ENCODE measurements at places on chromosomes 12 and 14.

DNA sequence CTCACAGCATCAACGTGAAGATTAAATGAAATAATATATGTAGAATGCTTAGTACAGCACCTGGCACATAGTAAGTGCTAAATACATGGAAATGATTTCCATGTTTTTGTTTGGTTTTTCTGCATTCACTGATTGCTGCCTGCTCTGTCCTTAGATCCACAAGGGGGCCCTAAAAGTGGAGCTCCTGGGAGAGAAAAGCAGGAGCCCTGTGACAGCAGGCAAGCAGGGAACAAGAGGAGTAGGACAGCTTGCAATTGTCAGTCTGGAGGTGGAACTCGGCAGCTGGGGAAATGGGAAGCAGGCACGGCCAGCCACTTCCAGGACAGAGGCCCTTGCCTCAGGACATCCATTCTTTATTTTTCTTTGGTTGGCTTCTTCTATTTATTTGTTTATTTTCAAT, 292.9 kb downstream of the BMP4 start:
- DNase-seq, result no peak

- DNase-seq, result peak; percentile 55
Observed at GRCh38 chr12:96456265-96456974, 33.0 kb upstream of the CFAP54 start.

DNA sequence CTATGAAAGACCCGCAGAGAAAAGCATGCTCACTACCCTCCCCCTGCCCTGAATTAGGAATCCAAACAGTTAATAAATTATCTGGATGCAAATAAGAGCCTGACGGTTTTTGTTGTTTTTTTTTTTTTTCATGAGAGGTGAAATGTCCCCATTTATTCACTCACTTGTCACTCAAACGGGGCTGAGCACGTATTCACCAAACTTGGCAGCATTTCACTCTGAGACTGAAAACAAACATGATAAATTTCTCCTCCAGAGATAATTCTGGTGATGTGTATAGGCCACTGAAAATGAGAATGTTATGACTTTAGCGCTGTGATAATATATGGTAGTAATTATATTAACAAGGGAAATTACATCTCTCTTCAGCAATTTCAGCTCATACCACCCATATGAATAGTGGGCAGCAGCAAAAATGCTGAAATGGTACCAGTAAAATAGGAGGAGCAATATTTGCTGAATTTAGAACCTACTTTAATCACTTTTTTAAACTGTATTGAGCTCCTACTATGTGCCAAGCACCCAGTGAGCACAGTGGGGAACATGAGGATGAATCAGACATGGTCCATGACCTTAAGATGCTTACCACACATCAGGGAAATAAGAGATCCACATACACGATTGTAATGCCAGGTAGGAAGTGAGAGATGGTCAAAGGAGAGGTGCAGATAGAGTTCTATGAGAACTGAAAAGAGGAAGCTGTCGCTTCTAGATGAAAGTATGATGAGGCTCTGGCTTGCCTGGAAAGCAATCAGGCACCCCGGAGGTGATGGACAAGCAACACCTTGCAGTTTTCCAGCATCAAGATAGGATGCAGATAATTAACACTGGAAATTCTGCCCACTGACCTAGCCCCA, 286.5 kb upstream of the TMPO start:
- no peak for DNase-seq

DNA sequence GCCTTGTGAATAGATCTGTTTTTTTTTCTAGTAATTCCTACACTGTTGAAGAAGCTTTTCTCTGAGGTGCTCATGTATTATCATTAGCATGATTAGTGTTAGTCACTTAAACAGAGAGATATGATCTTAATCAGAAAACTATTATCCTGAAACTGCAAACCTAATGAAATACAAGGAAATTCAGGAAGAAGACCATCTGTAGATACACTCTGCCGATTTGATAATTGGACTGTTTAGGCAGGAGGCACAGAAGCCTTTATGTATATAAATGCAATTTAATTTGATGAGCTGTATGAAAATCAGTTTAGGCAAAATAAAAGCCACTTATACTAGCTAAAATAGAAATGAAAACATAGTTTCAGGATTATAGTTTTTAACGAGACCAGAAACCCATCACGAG, 23.3 kb downstream of the PDZRN4 start:
- DNase-seq, result no peak

GRCh38 chr12:70321191-70321590, 44.9 kb upstream of the KCNMB4 start:
- no peak for DNase-seq

GRCh38 chr14:47447076-47447475, 228.3 kb downstream of the MDGA2 start:
- no peak for DNase-seq

GRCh38 chr14:79177106-79177505, 1006.9 kb downstream of the NRXN3 start:
- DNase-seq, result no peak

DNA sequence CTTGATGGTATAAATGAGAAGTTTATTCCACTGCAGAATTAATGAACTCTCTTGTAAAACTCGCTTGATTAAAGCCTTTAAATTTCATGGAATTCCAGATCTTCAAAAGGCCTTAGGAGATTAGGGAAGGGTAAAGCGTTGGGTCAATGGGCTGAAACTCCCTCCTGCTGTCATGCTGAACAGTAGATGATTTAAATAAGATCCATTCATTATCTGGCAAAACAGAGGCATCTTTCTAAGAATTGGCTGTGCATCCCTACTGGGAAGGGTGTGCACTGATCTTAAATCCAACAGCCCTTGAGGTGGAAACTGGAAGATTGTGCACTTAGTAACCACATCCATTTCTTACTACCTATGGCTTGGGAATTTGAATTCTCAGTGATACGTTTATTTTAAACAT, 56.0 kb downstream of the PLCZ1 start:
- DNase-seq, result no peak

GRCh38 chr14:34562776-34563150, 23.3 kb upstream of the EAPP start:
- DNase-seq, result no peak

- DNase-seq, result no peak
Observed at GRCh38 chr14:36217732-36218131, 41.2 kb upstream of the PTCSC3 start.

- DNase-seq, result no peak
Observed at GRCh38 chr12:91290354-91290753, 107.7 kb upstream of the DCN start.

DNA sequence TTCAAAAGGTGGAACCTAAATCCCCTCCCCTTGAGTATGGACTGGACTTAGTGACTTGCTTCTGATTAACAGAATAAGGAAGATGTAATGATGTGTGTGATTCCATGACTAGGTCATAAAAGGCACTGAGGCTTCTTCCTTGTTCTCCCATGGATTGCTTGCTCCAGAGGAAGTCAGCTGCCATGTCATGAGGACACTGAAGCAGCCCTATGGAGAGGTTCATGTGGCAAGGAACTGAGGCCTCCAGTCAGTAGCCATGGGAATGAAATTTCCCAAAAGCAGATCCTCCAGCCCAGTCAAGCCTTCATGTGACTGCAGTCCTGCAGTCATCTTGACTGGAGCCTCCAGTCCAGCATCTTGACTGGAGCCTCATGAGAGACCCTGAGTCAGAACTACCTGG, 10.7 kb downstream of the TMBIM4 start:
- DNase-seq, result no peak

DNA sequence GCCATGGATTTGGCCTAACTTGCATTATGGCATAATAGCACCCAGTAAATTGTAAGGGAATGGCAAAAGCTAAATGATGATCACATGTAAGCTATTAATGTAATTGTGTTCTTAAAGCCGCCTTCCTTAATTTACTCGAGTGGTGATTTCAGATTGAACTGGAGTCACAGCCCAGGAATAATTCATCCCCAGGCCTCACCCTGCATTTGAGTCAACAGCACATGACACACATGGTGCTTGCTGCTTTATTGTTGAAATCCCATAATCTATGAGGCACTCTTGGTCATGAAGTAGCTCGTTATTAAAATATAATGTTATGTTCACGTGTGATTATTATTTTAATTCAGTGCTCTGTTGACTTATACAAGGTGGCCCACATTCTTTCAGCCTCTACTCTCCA, 547.5 kb downstream of the VRK1 start:
- no peak for DNase-seq

DNA sequence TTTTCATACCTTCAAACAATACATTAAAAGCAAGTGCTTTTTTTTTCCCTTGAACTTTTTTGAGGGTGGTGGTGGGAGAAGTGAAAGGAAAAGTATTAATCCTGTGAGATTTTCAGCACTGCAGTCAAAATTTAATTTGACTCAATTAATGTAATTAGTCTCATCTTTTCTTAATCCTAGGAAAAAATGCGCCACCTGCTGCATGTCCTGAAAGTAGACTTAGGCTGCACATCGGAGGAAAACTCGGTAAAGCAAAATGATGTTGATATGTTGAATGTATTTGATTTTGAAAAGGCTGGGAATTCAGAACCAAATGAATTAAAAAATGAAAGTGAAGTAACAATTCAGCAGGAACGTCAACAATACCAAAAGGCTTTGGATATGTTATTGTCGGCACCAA, 52.2 kb downstream of the SPATA7 start:
- DNase-seq, result no peak

DNA sequence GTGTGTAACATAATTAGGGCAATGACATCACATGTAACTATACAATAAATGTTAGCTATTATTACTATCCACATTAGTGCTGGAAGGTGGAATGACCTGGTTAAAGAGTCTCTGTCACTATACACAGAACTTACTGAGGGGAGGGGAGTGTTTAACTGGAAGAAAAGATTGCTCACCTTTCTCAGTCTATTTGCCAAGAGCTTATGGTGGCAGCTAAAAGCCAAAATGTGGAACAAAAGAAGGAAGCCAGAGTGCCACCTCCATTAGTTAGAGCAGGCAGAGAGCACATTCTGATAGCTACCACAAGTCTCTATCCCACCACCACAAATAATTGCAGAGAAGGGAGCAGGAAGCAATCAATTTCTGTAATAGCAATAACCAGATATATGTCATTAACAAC, 124.4 kb downstream of the MED13L start:
- DNase-seq, result no peak

DNA sequence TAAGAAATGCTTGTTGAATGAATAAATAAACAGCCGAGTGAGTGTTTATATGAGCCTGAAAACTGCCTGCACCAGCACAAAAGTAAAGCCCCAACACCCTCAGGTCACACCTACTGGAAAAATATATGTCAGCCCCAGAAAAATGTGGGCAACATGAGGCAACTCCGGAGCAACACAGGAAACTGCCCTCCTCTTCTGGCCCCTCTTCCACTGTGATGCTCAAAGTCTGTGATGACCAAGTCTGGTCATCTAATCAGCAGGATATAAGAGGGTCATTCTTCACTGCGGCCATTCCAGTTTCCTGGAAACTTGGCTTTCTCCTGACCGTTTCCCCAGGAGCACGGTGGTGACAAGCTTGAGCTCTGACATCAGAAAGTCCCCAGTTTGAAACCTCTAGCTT, 159.6 kb upstream of the PZP start:
- DNase-seq, result no peak

- no peak for DNase-seq
Observed at GRCh38 chr12:39095636-39096330, 190.4 kb upstream of the CPNE8 start.

DNA sequence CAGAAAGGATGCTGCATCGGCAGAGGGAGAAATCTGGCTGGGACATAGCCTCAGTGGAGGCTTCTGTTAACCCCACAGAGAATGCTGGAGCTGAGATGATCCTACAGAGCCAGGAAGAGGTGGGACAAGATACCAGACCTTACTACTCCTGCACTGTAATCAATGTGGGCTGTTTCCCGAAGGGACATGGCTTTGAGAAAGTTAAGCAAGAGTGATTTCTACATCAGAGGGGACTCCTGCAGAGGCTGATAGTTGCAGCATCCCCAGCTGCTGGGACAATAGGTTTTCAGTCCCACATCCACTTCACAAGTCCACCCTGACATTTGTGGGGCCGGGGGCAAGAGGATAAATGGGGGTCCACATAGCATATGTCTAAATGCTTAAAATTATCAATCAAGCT, 22.5 kb upstream of the CMKLR1 start:
- no peak for DNase-seq

- no peak for DNase-seq
Observed at GRCh38 chr12:104656921-104657320, 200.2 kb downstream of the CHST11 start.

DNA sequence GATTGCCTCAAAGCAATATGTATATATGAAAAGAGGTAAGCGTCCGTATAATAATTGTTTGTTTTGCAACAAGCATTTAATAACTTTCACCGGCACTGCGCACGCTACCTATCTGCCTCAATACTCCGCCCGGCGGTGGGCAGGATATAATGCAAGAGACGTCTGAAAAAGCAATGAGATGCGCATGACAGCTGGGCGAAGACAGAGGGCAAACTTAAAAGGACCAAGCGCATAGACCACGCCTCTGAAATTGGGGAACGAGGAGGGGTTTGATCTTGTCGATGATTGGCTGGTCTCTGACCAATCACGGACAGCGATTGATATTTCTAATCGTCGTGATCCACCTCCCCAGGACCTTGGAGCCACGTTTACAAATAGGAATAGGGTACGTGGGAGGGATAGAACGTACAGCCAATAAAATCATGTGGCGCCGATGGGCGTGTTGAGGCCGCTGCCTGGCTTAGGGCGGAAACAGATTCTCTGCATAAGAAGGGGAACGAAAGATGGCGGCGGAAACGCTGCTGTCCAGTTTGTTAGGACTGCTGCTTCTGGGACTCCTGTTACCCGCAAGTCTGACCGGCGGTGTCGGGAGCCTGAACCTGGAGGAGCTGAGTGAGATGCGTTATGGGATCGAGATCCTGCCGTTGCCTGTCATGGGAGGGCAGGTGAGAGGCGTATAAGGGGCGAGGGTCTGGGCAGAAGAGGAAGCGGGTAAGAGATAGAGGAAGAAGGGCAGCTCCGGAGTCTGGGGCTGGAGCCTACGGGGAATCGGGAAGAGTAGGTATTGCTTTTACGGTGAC, at the start of gene OS9:
TSS of gene OS9 (plus strand) at position 474 of the 800 bp plus-strand sequence. CDS start at position 504, 30 bp downstream.
- DNase-seq, result peak; percentile 100

GRCh38 chr12:71663561-71664410, at the start of the genes THAP2 and ZFC3H1:
THAP2 (plus strand) TSS chr12:71664301; CDS start chr12:71664510, 209 bp downstream.
ZFC3H1 (minus strand) TSS chr12:71663848; CDS start chr12:71663610, 238 bp downstream.
- peak; percentile 100 for DNase-seq

DNA sequence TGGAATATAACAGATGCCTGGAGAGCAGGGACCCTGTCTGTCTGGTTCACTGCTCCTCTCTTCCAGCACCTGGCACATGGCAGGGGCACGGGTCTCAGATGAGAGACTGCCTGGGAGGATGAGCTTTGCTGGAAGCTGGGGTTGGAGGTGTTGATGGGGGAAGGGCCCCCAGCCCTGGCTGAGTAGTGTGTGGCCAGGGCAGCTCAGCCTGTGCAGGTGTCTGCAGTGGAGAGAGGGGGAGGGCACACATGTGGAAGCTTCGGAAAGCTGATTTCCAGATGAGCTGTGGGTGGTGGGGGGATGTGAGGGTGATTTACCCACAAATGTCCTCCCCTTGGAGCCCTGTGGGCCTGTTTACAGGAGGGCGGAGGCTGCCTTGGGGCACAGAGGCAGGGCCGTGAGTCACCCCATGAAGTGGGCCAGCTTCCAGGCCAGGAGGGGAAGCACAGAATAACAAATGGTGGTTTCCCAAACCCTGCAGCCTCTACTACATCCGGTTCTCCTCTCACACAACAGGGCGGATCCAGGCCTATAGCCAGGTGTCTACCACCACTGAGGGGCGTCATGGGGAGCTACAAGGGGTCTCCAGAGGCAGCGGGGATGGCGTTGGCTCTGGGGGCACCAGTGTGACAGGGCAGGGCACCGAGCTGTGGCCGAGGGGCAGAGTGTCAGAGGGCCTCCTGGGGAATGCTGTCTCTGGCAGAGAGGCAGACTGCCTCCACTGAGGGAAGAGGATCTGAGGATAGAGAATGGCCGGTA, 11.0 kb downstream of the KRT7 start:
- no peak for DNase-seq

- DNase-seq, result no peak
Observed at GRCh38 chr12:107661830-107662229, 23.8 kb upstream of the PWP1 start.

- DNase-seq, result no peak
Observed at GRCh38 chr12:114732426-114733030, 48.6 kb upstream of the TBX3 start.

All from NAMALWA (cell line).